ENCODE measurements at places on chromosomes 2 and 18.
A peak's percentile ranks its signal among the peaks of the same experiment; 100 is the strongest.

- peak; percentile 32 for DNase-seq
These were observed 11.4 kb upstream of the GALNT5 start for GRCh38 chr2:157245846-157246764.

- no peak for DNase-seq
These were observed 86.7 kb upstream of the ATP8B1 start for GRCh38 chr18:57889841-57890240.

DNA sequence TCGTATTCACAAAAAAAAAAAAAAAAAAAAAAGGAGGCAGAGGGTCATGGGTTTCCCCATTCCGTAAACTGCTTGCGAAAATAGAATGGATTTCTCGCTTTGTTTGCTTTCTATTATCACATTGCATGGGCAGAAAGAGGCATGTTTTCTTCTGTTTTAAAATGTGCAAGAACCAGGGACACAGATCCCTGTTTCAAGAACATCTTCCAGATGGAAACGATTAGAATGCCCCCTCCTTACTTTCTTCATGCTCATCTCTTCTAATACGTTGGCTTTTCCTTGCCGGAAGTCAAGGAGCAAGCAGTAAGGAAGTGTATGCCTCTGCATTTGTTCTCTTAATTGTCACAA lies 51.0 kb upstream of the ZNF516 start:
- no peak for DNase-seq

- DNase-seq = no peak
These were observed 57.5 kb downstream of the AP1S3 start for GRCh38 chr2:223779877-223780276.

- DNase-seq = no peak
These were observed 687.4 kb upstream of the ID2 start for GRCh38 chr2:7994397-7994951.

DNA sequence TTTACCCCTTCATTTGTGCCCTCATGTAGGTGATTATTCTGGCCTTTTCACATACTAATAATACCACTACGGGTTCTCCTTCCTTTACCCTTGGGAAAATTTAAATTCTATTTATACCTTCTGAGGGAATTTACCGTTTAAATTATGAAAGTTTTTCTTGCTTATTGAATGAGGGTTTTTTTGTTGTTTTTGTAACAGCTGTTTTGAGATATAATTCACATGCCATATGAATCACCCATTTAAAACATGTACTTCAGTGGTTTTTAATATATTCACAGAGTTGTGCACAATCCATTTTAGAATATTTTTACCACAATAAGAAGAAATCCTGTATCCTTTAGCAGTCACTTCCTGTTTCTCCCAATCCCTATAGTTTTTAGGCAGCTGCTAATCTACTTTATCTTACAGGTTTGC lies 54.7 kb downstream of the EML4 start:
- DNase-seq = no peak

- no peak for DNase-seq
These were observed 81.0 kb downstream of the SEMA4F start for GRCh38 chr2:74735009-74735408.

- DNase-seq = no peak
These were observed 23.0 kb downstream of the CNTNAP5 start for GRCh38 chr2:124048102-124048501.

- no peak for DNase-seq
These were observed 70.0 kb downstream of the VSNL1 start for GRCh38 chr2:17610521-17610920.

DNA sequence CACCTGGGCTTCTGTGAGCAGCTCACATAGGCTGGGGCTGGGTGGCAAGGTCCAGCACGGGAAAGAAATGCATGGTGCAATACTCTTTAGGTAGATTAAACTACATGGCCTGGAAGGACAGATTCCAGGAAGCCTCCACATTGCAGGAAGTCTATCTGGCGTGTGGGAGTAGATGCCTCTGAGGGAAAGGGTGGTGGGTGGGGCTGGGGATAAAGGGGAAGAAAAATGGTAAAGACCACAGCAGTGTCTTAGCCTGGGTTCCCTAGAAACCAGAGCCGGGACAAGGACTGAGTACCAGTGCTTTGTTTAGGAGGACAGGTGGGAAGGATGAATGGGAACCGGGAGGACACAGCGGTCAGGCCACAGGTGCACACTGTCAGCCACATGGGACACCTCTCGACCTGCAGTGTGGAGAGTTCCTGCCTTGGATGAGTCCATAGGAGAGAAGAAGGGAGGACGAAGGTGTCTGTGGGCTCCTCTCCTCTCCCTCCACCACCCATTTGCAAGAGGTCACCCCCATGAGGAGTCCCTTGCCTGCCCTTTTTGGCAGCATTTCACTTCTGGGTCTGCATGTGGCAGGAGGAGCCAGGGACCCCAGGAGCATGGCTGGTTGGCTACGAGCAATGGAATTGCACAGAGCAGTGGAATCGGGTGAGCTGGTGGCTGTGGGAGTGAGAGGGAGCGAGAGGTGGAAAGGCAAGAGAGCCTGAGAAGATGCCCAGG lies 91.5 kb upstream of the HS6ST1 start:
- no peak for DNase-seq

- DNase-seq = no peak
These were observed 93.8 kb downstream of the CMPK2 start for GRCh38 chr2:6771634-6772611.

DNA sequence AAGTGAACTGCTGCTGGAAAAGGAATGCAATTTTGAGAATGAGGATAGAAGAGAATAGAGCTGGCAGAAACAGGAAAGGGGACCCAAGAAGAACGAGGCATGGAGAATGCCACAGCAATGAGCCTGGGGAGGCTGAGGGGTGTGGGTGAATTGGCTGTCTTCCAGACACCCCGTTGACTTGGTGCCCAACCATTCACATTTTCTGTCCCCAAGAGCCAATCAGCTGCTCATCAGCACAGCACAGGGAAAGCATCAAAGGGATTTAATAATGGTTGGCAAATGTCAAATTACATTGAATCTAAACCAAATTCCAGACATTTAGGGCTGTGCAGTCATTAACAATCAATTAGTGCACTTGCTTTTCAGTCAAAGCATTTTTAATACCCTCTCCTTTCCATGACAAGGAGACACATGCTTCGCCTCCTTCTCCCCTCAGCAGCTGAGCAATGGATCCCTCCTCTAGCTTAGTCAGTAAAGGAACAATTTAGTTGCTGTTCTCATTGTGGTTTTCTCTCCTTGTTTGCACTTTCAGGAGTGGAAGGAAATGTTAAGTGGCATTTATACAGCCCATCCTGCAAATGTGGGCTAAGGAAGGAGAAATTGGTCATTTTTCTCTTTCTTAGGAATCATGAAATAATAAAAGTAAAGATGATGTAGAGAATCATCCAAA lies 98.8 kb downstream of the KLF7 start:
- no peak for DNase-seq

GRCh38 chr2:169388161-169388560 lies 25.8 kb upstream of the LRP2 start:
- DNase-seq = no peak

DNA sequence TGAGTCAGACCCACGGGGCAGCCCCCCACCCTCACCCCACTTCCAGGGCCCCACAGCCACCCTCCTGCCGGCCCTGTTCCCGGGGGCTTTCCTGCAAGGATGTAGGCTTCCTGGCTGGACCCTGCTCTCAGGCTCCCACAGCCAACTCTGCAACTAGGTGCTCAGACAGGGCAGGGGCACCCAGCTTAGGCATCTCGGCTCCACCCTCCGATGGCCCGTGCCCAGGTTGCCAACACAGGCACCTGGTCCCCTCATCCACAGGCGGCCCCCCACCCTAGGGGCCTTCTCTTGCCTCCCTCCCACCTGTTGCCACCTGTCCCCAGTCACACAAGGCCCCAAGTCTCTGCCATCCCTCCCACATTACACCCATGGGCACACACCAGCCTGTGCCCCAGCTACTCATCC lies 34.6 kb downstream of the HS6ST1 start:
- DNase-seq = no peak

- peak; percentile 83 for DNase-seq
These were observed 28.0 kb downstream of the KCNK3 start for GRCh38 chr2:26720322-26721114.

DNA sequence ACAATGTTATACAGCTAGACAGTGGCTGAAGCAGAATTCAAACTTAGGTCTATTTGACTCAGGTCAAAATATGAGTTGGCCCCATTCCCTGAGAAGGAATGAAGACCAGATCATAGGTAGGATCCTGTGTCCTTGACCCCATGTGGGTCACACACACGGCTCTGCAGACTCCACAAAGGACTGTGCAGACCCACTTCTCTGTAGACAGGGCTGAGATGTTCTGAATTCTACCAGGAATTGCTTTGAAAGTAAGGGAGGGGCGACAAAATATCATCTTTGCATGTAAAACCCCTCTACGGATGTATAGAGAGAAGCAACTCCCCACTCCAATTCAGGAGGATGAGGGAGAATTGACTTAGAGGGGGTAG lies 62.3 kb upstream of the CTIF start:
- no peak for DNase-seq

- no peak for DNase-seq
These were observed 65.3 kb downstream of the C1D start for GRCh38 chr2:67997528-67997900.

- DNase-seq = no peak
These were observed 101.8 kb downstream of the ASAP2 start for GRCh38 chr2:9308186-9308955.

GRCh38 chr2:22329211-22330154 lies 1055.5 kb upstream of the KLHL29 start:
- no peak for DNase-seq

DNA sequence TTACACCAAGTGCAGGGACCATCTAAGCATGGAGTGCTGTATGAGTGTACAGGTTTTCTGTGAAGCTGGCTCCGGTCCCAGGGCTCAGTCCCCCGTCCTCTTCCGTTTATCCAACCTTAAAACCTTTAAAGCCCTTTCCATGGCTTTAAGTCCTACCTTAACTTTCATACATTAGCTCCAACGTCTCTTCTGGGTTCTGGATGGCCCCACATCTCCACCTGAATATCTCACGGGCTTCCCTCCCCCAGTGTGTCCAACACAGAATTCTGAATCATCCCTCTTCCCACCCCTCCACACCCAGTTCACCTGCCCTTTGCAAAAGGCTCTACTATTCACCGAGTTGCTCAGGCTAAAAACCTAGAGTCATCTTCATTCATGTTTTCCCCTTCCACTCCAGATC lies 12.8 kb downstream of the ARHGAP25 start:
- no peak for DNase-seq

- no peak for DNase-seq
These were observed 232.7 kb upstream of the UBE2E3 start for GRCh38 chr2:180747728-180748127.

DNA sequence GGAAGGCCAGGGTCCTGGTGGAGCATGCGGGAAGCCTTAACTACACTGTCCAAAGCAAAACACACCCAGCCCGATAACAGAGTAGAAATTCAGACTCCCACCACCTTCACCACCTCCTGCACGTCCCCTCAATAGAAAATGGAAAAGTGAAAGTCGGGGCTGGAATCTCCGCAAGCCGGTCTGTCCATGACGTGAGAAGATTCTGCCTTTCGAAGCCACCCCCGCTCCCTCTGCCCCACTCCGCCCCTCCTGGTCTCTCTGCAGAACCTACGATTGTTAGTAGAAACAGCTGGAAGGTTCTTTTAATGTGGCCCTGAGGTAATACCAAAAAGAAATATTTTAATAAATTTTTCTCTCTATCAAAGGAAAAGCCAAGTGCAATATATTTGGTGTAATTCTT lies 116.4 kb downstream of the GBX2 start:
- no peak for DNase-seq

DNA sequence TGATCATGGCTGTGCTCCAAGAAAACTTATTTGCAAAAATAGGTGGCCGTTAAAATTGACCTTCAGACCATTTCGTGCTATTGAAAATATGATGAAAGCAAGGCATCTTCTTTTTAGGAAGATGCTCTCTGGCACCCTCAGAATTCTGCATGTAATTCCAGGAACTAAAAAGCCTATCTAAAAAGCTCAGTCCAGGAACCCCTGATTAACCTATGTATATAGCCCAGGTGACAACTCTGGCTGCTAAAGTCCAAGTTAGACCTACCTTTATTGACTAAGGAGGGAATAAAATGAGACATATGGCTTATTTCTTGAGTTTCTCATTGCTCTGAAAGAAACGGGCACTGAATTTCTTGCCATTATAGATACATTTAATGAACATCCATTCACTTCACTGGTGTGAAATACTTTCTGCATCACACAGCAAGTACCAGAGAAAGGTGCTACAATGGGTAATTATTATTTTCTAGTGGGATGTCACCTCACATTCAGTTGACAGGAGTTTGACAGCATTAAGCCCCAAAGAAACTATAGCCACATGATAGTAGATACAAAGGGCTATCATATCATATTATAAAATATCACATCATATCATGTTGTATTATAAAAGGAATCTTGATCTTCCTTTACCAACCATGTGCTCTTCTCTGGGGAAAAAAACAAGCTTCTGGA lies 83.8 kb downstream of the EPHA4 start:
- DNase-seq = no peak

- no peak for DNase-seq
These were observed 166.8 kb downstream of the DCDC2C start for GRCh38 chr2:3870222-3870621.

GRCh38 chr18:79191956-79192355 lies 122.8 kb downstream of the ATP9B start:
- no peak for DNase-seq

DNA sequence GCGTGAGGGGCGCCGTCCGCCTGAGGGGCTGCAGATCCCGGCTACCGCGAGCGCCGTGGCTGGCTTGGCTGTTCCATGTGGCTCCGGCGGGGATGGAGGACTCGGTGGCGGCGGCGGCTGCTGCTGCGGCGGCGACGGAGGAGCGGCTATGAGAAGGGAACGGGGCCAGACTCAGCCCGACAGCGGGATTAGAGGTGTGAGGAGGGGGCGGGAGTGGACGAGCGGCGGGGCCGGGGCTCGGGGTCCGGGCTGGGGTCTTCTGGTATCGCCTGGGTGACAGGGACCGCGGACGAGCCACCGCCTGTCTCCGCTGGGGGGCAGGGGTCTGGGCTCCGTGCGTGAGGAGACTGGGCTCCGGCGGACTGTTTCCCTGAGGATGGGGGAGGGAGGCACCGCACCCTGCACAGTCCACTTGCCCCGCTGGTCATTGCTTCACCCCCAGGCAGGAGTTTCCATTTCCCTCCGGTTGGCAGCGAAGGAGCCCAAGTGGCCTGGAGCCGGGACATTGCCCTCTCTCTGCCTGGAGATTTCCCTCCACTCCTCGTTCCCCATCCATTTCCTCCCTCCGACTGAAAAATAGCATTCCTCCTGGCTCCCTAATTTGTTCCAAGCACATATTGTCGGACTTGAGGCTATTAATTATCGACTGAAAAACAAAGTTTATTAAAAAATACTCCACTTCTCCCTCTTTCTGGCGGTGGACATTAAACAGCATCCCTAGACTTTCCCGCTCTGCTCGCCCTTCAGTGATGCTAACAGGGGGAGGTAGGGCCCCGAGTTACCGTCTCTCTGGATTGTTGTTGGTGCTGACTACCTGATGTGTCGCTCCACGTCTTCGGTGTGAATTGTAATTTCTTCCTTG lies 577 bp downstream of the EHBP1 start:
- peak; percentile 24 for DNase-seq

- DNase-seq = no peak
These were observed 158.3 kb upstream of the CAVIN2 start for GRCh38 chr2:192005211-192005610.

- DNase-seq = peak; percentile 24
These were observed 51.7 kb upstream of the ATP5MC3 start for GRCh38 chr2:175233135-175233719.
